ENCODE measurements at places on chromosomes 16 and 17.

- DNase-seq = no peak
Measured at GRCh38 chr17:66717641-66718058, 117.3 kb upstream of the CACNG5 start.

DNA sequence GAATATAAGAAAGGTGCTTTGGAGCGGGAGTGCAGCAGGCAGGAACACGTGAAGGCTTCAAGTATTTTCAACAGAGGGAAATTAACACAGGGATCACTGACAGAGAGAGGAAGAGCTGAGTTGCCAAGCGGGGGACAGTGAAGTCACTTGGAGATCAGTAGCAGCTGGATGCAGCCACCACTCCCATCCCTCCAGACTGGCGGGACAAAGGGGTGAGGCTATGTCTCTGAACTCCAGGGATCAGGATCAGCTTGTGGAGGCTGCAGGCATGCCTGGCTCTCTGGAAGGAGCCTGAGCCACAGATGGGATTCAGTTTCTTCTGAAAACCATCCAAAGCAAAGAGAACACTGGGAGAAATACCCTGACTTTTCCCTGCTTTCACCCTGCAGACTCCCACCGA lies 113.7 kb upstream of the IRX3 start:
- no peak for DNase-seq

- DNase-seq = no peak
Measured at GRCh38 chr17:36671144-36671543, 69.8 kb downstream of the MRM1 start.

GRCh38 chr17:6450926-6451832 lies 6.9 kb downstream of the PIMREG start:
- DNase-seq = no peak

DNA sequence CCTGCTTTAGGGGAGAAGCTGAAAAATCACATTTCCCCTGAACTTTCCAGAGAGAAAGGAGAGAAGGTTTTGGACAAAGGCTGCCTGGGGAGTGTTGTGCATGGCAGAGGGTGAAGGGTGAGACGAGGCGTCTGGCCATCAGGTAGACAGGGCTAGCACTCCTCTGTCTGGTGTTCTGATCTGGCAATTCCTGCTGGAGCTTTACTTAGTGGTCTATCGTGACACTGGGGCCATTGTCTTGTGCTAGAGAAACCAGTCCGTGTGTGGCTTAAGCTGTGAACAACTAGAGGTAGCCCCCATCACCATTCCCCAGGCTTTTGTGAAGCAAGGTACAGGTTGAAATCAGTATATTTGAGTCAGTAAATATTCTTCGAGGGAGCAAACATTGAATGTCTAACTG lies 8.5 kb downstream of the RHBDL3 start:
- no peak for DNase-seq

DNA sequence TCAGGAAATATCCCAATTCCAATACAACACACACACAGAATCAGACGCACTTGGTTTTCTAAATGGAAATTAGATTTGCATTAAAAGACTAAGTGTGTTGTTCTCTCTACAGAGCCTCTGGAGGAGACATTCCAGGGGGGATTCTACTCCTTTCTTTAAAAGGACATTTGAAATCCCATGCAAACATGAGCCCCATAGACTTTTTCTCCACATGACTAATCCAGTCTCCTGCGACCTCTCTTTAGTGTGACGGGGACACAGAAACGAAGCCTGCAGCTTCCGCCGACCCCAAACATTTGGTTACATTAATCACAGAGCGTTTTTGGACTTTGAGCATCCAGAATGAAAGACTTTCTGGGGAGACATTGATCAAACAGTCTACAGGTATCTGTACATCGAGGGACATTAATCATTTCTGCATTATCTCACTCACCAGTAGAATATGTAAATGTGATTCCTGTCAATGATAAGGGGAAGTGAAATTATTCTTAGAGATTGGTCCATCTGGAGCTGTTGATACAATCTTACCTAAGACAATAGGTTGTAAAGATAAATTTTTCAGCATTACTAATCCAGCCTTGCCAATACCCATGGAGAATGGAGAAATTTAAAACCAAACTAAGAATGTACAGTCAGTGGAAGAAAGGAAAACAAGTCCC lies 103.4 kb upstream of the IRX3 start:
- DNase-seq = no peak

GRCh38 chr16:47055136-47055885 lies 81.8 kb upstream of the DNAJA2 start:
- DNase-seq = no peak

DNA sequence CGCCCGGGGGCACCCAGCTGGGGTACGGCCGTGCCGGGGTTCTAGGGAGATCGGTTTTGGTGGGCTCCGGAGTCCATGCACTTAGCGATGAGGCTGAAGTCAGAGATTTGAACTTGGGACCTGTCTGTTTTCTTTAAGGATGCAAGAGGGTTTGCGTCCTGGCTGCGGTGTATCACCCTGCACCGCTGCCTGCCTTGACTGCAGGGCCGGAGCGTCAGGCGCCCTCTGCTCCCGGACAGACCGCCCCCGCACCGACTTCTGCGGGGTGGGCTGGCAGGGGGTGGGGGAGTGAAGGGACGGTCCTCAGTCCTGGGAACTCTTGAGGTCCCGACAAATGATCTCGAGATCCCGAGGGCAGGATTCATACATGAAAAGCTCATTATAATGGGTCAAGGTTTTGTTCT lies 701 bp downstream of the PDP2 start:
- DNase-seq = no peak

- no peak for DNase-seq
Measured at GRCh38 chr17:34220752-34221395, 34.2 kb upstream of the CCL2 start.

DNA sequence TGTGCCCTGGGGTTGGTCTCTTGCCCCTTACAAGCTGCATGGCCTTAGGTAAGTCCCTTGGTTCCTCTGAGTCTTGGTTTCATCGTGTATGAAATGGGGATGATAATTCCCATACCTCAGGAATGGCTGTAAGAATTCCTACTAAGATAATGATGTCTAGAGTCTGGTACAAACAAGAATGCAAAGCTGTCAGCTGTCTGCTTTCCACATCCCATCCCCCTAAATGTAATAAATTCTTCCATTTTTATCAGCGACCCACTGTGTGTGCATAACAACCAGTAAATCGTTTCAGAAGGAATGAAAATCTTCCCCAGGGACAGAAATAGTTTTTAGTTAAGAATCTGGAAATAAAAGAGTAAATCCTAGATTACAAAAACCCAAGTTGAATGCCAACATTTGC lies 95.4 kb downstream of the CPPED1 start:
- DNase-seq = no peak

- no peak for DNase-seq
Measured at GRCh38 chr16:87201052-87201451, 116.1 kb downstream of the C16orf95 start.

- no peak for DNase-seq
Measured at GRCh38 chr16:52069866-52070265, 477.1 kb downstream of the TOX3 start.

DNA sequence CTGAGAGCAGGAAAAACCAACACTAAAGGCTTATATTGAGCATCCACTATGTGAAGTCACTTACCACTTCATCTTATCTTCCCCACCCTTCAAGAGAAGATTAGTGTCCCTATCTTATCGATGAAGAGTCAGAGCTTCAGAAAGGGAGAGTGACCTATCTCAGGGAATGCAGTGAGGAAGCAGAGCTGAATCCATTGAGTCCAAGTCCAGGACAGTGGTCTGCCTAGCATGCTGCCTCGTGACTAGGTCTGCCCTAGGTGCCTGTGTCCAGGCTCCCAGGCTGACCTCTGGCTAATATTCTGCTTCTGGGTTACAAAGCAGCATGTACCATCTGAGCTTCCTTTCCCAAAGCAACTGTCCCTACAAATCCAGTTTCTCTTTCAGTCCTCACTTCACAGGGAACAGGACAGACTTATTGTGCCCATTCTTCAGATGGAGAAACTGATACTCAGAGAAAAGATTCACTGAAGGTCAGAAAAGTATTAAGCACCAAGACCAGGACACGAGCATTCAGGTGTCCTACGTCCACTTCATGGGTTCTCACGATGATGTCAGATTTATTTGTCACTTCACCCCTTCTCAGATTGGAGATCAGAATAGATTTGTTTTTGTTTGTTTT lies 13.3 kb upstream of the FZD2 start:
- DNase-seq = no peak

GRCh38 chr17:73301369-73301768 lies 10.4 kb downstream of the CDC42EP4 start:
- no peak for DNase-seq

- DNase-seq = no peak
Measured at GRCh38 chr17:78322327-78322857, 37.5 kb downstream of the SOCS3 start.

- DNase-seq = no peak
Measured at GRCh38 chr16:27819356-27819755, 244.2 kb downstream of the GSG1L start.

DNA sequence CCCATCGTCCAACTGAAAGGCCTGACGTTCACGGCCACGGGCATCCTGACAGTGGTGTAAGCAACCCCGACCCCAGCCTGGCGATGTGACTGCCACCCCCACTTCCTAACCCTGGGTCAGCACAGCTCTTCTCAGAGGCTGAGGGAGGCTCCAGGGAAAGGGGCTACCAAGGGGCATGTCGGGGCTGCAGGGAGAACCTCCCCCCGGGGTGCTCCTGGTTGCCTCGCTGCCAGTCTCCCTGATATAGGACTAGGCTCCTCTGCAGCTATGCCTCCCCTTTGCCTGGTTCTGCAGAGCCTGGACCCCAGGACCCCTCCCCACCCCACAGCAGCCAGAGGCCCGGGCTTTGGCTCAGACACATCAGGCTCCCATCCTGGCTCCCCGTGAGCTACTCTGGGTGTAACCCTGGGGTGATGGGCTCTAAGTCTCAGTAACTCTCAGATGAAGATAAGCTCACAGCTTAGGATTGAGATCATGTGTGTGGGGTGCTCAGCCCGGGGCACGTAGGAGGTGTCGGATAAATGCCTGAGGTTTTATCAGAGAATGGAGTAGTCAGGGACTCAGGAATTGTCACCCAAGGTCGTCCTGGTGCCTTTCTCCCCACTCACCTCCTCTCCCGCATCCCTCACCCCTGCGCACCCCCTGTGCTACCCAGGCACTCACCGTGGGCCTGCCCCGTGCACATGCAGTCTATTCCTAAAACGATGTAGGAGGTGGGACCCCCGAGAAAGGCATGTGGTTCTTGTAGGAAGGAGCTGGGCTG lies 10.6 kb downstream of the ITGAD start:
- no peak for DNase-seq

- no peak for DNase-seq
Measured at GRCh38 chr16:88886420-88886844, 20.0 kb upstream of the PABPN1L start.

DNA sequence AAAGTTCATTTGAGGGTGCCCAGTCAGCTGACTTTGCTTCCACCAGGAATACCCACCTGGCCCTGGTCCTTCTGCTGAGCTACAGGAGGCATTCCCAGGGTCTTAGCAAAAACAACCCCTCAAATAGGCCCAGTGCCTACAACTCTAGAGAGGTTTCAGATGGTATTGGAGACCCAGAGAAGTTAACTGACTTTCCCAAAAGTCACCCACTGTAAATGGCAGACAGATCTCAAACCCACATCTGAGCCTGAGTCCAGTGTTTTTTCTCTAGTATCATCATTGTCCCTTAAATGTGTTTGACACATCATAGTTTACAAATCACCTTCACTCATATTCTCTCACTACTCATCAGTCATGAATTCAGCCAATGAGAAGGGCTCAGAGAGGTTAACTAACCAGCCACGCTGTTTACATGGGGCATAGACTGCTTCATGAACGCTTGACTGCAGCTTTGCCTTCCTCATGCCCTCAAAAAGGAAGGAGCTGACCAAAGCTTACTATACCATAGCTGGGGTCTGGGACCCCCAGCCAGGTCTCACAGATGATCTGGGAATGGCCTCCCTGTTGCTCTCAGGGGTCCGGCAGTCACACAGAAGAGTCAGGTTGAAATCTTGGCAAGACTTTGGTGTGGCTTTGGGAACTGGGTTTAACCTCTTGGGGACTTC lies 3.7 kb downstream of the PHOSPHO1 start:
- DNase-seq = no peak

- no peak for DNase-seq
Measured at GRCh38 chr17:76054112-76054476, 18.2 kb downstream of the SRP68 start.

DNA sequence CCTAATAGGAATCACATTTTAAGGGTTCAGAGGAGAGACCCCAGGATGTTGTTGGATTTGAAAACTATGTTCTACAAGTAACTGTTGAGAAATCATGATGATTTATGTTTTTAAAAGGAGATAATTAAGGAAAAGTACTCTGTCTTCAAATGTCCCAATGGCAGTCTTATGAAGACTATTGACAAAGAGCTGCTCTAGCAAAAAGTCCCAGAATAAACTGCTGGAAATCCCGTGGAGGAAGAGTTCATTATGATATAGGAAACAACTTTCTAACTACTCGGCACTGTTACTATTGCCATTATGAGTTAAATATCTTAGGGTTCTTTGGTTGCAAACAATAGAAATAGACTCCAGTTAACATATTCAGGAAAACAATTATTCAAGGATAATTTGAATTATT lies 65.6 kb upstream of the GAS7 start:
- no peak for DNase-seq

DNA sequence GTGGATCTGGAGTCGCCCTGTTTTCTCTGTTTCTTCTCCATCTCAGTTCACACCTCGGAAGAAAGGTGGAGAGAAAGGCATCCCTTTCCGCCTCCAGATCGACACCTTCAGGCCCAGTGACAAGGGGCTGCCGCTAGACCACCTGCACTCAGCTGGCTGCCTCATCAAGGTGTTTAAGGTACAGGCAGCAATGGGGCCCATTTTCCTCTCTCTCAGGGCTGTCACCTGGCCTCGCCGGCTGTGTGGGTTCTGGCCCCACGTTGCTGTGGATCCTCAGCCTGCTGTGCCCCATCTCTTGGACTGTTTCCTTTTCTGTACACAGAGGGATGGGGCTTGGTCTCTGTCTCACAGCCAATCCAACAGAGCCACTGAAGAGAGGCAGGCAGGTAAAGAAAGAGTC lies 17.4 kb upstream of the STAC2 start:
- DNase-seq = no peak

DNA sequence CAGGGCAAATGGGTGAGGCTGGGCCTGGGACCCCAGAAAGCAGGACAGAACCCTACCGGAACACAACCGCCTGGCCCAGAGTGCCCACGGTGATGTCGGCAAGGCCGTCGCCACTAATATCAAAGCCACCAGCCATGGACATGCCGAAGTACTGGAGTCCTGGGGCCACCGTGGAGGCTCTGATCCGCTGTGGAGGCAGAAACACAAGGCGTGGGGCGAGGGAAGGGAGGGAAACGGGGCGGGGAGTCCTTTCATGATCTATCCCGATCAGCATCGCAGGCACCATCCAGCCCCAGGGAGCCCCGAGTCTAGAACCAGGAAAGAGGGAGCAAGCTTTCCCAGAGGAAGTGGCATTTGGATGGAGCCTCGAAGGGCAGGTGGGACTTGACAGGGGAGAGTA lies 26.6 kb downstream of the HASPIN start:
- DNase-seq = no peak

GRCh38 chr17:15154618-15155017 lies 110.5 kb downstream of the PMP22 start:
- DNase-seq = no peak

DNA sequence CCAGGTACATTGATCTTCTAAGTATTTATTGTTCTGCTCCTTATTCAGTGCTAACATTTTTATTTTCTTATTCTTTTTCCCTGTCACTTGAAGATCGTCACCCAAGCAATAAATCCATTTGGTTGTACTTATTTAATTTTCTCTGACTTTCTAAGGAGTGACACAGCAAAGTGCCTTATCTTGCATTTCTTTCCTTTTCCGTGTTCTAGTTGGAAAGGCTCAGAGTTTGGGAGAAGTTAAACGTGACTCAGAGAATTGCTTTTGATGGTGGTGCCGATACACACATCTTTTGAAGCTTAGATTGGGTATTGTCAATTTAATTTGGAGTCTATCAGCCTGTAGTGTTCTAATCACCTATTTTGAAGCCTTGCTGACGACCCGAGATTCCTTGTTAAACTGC lies 72.0 kb downstream of the PITPNC1 start:
- no peak for DNase-seq
